Motor neuron (in vitro differentiated cells): ENCODE measurements at places on chromosomes 6 and 20.

DNA sequence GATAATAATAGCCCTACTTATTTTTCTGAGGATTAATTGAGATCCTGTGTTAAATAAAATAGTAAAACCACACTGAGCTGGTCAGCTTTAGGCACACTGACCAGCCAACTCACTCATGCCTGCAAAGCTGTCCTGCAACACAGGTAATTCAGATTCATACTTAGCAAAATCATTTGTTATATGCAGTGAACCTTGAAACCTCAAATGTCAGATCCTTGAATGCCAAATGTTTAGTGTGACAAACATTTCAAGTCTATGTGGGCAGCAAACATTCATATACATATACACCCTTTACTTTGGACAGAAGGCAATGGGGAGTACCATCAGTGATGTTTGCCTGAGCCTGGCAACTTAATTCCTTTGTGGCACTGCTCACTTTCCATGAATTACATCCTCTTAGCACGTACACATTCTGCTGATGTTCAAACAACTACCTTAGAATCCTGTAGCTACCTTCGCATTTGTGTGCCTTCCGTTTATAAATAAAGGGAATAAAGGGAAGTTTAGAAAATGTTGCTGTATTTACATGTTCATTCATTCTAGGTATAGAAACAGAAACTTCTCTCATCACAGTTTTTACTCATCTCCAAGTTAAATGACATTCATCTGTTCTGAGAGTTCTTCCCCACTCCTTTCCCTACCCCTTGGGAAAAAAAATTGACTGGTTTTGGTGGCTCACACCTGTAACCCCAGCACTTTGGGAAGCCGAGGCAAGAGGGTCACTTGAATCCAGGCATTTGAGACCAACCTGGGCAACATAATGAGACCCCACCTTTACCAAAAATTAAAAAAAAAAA is 140.8 kb downstream of the ZFAND3 start:
- no peak for ATAC-seq

- ATAC-seq, result no peak
Observed at GRCh38 chr6:150928882-150929281, 63.4 kb downstream of the MTHFD1L start.

GRCh38 chr6:130955755-130956154 is 107.3 kb downstream of the EPB41L2 start:
- ATAC-seq, result no peak

DNA sequence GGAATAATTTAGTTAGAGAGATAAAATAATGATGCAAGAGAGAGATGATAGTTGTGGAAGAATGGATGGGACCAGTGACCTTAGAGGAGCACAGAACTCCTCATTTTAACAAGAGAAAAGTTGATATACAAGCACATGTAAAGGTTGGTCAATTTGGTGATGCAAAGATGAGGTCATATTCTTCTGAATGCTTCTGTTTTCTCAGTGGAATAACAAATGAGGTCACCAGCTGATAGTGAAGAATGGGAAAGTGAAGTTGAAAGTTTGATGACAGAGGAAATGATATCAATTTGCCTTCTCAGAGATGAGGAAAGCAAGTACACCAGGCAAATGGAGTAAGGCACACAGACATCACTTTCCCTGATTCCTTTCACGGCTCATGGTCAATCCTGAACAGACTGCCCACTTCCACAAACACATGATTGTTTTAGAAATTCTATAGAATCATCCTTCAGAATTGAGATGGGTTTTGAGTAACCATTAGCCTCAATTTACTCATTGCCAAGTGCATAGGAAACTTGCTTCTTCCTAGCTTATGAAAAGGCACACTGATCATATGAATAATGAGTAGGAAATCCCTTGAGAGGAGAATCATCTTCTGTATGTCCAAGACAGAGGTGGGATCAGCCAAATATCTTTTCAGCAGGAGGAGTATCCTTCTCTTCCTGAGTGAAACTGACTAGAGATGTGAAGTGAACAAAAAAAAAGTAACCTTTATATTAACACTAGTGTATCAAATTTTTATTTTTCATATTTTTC is 82.4 kb upstream of the TCF21 start:
- no peak for ATAC-seq

DNA sequence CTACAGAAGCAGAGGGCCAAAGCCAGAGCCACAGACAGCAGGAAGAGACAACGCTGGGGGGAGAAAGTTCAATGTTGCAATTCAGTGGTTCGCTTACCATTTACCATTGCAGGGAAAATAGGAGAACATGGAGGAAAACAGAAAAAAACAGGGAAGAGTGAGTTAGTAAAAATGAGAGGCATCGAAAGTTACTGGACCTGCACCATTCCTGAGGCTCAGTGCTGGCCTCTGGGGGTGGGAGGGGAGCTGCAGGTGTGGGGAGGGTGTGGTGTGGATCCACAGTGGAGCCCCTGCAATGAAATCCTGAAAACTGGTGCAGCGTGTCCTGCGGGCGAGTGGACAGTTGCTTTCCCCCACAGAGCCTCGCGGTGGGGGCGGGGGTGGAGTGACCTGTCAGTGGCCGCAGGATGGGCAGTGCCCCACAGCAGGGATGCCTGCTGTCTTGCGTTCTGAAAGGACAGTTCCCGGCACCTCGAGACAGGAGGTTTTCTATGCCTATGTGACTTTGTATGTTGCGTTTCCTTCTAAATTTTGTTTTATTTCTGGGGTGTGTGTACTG is 5.7 kb downstream of the TMEM181 start:
- ATAC-seq, result no peak

DNA sequence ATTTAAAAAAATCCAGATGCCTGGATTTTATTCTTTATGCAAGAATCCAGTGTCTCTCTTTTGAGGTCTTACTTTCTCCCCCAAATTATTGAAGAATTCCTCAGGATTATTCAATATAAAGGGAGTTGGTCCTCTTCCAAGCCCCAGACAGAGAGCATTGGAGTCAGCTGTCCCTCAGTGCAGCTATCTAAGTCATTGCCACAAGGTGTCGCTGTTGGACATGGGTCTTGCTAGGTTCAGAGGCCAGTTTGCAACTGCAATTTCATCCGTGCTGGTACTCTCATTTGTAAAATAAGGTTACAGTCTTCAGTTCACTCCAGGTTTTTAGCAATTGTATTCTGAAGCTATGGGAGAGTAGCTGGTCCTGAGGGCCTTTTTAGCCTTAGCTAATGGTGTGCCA is 27.8 kb downstream of the CCN2 start:
- ATAC-seq, result peak; percentile 69

DNA sequence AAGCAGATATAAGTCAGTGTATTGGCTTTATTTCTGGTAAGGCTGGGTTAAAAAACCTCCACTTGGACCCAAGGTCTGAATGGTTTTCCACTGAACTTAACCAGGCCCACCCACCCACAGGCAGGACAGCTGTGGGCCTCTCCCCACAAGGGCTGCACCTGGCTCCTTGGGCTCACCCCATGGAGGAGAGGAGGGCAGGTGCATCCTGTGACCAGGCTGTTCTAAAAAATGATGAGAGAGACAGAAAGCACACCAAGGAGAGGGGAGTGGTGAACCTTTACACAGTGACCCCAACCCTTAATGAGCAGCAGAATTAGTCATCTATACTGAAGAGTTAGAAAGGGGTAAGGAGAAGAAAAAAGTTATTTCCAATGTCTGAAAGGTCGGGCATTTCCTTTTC is 34.5 kb upstream of the DUSP22 start:
- ATAC-seq, result no peak

- no peak for ATAC-seq
Observed at GRCh38 chr6:98136333-98136732, 698.0 kb upstream of the POU3F2 start.

GRCh38 chr6:113480616-113481015 is 376.5 kb upstream of the MARCKS start:
- no peak for ATAC-seq

DNA sequence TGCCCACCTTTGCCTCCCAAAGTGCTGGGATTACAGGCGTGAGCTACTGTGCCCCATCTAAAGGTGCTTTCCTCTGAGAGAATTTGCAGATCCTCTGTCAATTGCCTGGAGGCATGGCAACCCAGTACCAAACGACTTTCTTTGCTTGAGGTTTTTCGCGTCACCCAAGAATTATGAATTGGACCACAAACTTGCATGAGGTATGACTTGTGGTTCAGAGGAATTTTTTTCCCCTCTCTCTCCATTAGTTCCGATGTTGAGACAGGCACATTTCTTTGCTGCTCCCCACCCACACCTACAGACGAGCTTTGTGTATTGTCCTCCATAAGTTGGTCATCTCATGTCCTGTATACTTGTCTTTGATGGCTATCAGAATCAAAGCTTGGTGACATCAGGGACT is 11.8 kb upstream of the SCAF8 start:
- peak; percentile 54 for ATAC-seq

GRCh38 chr6:33960345-33961313 is 156.8 kb upstream of the MLN start:
- ATAC-seq, result no peak

DNA sequence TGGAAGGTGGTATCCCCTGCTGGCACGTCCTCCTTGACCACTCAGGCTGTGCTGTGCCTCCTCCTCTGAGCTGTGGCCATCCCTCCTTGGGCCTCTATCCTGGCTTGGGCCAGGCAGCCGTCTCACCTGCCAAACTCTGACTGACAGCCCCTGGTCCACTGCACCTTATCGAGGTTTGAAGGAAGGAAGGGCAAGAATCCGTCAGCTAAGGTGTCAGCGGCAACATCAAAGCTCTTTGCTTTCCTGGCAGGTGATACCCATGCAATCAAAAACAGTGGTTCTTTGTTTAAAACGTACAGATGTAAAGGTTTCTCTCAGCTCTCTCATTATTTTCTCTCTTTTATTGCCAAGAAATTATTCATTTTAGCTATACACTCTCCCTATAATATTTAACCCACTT is 203.9 kb downstream of the TBXT start:
- no peak for ATAC-seq

- ATAC-seq, result peak; percentile 42
Observed at GRCh38 chr20:38726804-38727606, 2.7 kb downstream of the SLC32A1 start.

DNA sequence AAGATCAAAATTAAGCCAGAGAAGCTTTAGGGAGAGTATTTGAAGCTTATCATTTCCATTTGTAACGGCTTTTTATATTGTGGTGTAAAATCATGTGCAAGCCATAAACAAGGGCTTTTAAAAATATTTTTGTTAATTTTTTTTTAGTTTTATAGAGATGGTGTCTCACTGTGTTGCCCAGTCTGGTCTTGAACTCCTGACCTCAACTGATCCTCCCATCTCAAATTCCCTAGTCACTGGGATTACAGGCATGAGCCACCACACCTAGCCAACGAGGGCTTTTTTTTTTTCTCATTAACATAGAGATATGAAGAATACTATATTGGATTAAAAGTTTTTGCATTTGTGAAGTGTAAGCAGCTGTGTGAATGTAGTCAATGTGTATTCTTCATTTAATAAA is 29.1 kb downstream of the CDKAL1 start:
- no peak for ATAC-seq

GRCh38 chr20:24160563-24161281 is 172.1 kb upstream of the GGTLC1 start:
- ATAC-seq, result no peak

- ATAC-seq, result no peak
Observed at GRCh38 chr6:71038711-71039344, 82.0 kb upstream of the B3GAT2 start.

DNA sequence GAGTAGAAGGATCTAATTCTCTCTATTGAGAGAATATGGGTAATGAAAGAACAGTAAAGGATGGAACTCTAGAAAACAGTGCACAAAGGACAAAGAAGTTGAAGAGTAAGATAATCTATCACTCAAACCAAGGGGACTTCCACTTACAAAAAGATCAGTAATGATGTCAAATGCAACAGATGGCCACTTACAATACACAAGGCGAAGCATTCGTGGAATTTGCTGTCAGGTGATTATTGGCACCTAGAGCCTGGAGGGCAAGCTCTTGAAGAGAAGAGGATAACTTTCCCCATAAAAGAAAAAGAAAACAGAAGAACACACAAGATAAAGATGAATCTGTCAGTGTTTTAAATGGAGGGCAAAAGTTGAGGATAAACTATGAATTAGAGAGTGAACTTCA is 256.0 kb upstream of the TCF21 start:
- ATAC-seq, result no peak

- ATAC-seq, result no peak
Observed at GRCh38 chr6:116568821-116569755, 2.2 kb upstream of the RWDD1 start.

DNA sequence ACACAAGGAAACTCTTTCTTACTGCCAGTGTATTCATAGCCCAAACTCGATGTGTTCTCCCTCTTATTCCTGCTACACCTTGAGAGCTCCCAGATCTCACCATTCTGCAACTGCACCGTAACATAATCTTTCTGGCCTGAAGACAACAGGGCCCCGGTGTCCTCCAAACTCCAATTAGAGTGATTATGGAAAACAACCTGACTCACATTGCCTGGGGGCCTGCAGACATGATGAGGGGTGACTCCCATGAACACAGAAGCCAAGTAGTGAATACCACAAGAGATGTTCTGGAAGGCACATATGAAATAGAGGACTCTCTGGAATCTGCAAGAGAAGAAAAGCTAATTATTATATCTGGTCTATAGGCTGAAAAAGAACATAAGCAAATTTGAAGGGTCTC is 19.7 kb downstream of the SLC22A16 start:
- ATAC-seq, result no peak

- no peak for ATAC-seq
Observed at GRCh38 chr6:20630136-20630535, 95.9 kb downstream of the CDKAL1 start.

DNA sequence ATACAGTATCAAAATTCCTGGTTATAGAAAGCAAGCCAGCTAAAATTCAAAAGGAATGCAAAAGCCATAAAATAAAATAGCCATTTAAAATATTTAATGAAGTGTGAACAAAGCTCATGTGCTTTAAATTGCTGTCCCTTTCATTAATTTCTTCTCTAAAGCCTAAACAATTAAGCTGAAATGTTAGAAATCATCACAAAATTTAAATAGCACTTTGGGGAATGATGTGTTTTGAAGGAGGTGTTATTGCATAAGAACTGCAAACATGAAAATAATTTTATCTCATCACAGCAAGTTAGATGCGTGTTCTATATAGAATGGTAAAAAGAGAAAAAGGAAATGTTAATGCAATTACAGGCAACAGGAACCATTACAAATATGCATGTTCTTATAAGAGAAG is 111.0 kb downstream of the RIMS1 start:
- ATAC-seq, result no peak

- peak; percentile 62 for ATAC-seq
Observed at GRCh38 chr20:52405417-52405816, 213.8 kb upstream of the ZFP64 start.

DNA sequence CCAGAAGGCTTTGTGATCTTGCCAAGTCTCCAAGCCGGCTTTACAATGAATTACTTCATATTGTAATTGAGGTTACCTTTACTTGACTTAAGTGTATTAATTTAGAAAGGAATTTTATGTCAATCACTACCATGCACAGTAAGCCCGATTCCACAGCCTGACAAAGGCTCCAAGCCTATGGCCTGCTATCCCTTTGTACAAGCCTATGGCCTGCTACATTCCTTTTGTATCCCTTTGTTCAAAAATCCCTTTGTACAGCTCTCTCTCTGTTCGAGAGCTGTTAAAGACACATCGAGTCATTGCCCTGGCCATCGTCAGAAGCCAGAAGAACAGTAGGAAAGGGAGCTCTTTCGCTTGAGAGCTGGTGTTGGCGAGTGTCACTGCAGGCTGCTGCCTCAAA is 2.7 kb upstream of the EDN3 start:
- ATAC-seq, result no peak

GRCh38 chr6:163536770-163537169 is 122.3 kb downstream of the QKI start:
- no peak for ATAC-seq
